Midbrain (tissue), 1 donor: ENCODE measurements at places on chromosomes 5 and 9.

GRCh38 chr9:135524130-135524861 is 3.1 kb downstream of the LCN1 start:
- DNase-seq, result no peak

DNA sequence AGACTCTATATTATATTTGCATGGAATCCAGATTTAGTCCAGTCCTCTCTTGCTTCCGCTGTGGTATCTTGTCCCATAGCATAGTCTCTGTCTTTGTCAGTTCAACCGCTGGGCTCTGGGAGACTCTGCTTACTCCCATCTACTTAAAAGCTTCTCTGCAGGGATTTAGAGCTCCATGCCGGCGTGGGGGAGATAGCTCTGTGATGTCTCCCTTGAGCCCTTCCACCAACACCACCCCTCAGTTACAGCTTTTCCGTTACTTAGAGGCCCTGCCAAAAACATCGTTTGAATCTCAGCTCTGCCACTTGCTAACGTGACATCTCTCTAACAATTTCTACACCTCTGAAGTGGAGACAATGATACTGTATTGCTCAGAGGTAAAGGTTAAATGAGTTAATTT is 306.1 kb upstream of the ZNF608 start:
- DNase-seq, result no peak

GRCh38 chr5:44257653-44258365 is 131.4 kb downstream of the FGF10 start:
- no peak for DNase-seq

- DNase-seq, result no peak
Measured at GRCh38 chr9:124392254-124392870, 22.9 kb downstream of the PSMB7 start.

GRCh38 chr5:30663536-30663935 is 530.0 kb upstream of the CDH6 start:
- no peak for DNase-seq

GRCh38 chr5:159163027-159163700 is 46.2 kb downstream of the RNF145 start:
- DNase-seq, result no peak
